Fibroblast of skin of left quadriceps (primary cell): ENCODE measurements at places on chromosomes 6 and 20.

- DNase-seq = no peak
Observed at GRCh38 chr20:12504779-12505178, 504.0 kb upstream of the SPTLC3 start.

GRCh38 chr6:122994256-122994655, 1.8 kb upstream of the CLVS2 start:
- no peak for DNase-seq

- no peak for DNase-seq
Observed at GRCh38 chr6:22042706-22043105, 254.1 kb downstream of the PRL start.

DNA sequence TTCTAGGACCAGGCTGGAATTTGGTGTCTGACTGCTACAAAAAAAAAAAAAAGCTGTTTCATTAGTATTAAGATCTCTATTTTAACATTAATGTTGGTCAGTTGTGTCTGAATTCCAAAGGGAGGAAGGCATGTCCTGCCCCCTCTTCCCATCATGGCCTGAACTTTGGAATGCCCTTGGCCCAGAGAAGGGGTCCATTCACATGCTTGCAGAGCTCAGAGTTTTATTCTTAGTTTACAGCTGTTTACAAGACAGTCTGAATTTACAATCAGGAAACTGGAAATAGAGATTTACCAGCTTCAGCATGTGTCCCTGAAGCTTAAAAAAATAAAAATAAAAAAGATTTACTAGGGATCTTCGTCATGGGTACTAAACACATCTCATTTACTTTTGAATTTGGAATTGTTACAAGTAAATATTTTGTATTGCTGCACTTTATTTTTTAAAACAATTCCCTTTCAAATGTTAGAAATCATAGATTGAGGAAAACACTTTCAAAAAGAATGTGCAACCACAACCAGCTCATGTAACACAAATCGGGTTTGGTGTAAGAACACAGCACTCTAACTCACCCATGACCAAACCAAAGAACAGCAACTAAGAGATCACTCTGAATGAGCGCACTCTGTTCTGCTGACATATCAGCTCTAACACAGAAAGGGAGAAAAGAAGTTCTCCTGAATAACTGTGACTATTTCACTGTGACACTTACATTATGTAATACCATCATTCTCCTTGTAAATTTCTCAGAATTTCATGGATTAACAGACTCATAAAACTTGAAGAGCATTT, 6.6 kb upstream of the SERPINB6 start:
- DNase-seq = no peak

- DNase-seq = peak; percentile 86
Observed at GRCh38 chr6:156780102-156780641, 3.0 kb downstream of the ARID1B start.
